ENCODE measurements at places on chromosomes 4 and X.

DNA sequence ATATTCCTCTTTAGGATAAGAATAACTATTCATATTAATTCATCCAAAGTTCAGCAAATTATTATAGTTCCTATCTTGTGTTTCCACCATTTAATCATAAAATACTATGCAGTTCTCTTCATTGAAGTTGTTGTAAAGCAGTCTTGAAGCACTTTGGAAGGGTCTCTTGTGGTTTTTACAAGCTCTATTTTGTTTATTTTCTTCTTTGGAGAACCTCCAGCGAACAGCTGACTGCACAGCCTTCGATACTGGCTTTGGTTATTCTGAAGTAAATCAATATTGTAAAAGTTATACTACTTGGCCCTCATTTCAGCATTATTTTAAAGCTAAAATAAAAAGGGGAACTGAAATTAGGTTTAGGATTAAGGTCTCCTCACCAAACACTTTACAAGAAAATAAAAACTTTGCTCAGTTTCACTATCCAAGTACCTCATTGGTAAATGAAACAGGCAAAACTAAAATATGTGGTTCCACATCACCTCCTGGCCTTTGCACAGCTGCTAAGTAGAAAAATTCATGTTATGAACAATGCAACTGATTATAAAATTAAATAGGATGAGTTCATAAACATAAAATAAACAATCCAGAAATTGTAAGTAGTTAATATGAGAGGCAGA lies 1629.2 kb upstream of the ADGRL3 start:
- DNase-seq: no peak

GRCh38 chr4:66351761-66352160 lies 681.5 kb upstream of the EPHA5 start:
- DNase-seq: no peak

- no peak for DNase-seq
Measured at GRCh38 chr4:2820216-2820982, 23.2 kb upstream of the ADD1 start.

DNA sequence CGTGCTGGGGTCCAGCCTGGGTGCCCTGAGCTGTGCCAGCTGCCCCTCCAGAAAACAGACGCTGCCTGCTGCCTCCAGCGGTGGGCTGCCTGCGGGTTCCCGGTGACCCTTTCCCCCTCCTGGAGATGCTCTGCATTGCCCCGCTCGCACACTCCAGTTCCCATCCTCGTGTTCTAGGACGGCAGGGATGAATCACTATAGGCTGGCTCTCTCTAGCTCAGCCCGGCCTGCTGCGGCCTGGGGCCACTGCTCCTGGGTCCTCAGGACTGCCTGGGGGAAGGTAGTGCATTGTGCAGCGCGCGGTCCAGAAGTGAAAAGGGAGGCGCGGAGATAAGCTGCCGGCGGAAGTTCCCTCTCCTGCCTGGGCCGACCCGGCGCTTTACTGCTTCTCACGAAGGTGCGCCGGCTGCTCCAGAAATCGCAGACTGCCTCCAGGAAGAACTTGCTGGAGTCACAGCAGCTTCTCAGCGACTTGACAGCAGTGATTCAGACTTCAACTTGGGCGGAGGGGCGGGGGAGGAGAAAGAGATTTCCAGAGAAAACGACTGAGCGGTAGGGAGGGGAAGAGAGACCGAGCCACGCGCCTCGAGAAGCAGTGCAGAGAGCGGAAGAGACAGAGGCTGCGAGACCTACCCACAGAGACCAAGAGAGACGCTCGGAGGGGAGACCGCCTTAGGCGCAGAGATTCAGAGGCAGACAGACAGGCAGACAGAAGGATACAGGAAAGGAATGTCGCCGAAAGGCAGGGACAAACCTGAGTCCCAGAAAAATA lies 6.7 kb upstream of the MSX1 start:
- DNase-seq: no peak

GRCh38 chr4:128060121-128060698 lies 902 bp upstream of the LARP1B start:
- no peak for DNase-seq

GRCh38 chrX:110277609-110278008 lies 40.3 kb downstream of the AMMECR1 start:
- DNase-seq: no peak

GRCh38 chrX:52363247-52363883 lies 5.5 kb upstream of the XAGE2 start:
- DNase-seq: no peak

GRCh38 chrX:15241301-15241700 lies 28.6 kb downstream of the ASB9 start:
- no peak for DNase-seq

- no peak for DNase-seq
Measured at GRCh38 chr4:123412700-123413512, 16.3 kb downstream of the SPRY1 start.

DNA sequence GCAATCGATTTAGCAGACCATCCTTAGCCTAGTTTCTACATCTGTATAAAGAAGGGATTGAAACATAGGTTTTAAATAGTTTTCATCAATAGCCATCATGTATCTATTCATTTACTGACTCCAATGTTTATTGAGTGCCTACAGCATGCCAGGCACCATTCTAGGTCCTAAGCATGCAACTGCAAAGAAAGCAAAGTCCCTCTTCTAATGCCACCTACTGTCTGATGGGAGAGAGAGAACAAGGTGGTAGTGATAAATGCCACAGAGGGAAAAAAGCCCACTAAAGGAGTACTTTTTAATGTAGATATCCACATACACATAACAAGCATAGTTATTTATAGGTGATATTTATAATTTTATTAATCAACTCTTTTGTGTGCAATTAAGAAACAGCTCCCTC lies 67.6 kb upstream of the PPARGC1A start:
- DNase-seq: no peak

DNA sequence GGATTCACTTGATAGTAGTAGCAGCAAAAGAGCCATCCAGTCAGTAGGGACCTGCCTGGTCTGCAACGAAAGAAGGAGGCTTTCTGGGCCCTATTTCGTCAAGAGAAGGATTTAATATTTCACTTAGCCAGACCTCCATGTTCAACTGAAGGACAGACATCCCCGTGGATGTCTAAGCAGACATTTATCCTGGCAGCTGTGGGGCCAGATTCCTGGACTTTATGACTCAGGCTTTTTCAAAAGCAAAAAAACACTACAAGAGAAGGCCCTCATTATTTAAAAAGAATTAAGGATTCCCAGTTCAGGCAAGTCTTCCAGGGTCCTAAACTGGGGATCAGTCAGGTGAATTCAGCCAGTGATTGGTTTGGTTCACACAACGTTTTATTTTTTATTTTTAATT lies 88.5 kb upstream of the TSPAN5 start:
- no peak for DNase-seq

DNA sequence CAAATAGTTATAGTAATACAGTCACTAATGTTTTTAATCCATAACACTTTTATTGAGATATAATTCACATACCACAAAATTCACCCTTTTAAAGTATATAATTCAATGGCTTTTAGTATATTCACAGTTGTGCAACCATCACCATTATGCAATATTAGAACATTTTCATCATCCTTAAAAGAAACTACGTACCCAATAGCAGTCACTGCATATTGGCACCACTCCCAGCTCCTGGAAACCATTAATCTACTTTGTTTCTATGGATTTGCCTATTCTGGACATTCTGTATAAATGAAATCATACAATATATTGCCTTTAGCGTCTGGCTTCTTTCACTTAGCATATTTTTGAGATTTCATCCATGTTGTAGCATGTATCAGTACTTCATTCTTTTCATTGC lies 99.3 kb downstream of the AMMECR1 start:
- DNase-seq: no peak

GRCh38 chr4:147498031-147498660 lies 17.2 kb downstream of the EDNRA start:
- DNase-seq: no peak

DNA sequence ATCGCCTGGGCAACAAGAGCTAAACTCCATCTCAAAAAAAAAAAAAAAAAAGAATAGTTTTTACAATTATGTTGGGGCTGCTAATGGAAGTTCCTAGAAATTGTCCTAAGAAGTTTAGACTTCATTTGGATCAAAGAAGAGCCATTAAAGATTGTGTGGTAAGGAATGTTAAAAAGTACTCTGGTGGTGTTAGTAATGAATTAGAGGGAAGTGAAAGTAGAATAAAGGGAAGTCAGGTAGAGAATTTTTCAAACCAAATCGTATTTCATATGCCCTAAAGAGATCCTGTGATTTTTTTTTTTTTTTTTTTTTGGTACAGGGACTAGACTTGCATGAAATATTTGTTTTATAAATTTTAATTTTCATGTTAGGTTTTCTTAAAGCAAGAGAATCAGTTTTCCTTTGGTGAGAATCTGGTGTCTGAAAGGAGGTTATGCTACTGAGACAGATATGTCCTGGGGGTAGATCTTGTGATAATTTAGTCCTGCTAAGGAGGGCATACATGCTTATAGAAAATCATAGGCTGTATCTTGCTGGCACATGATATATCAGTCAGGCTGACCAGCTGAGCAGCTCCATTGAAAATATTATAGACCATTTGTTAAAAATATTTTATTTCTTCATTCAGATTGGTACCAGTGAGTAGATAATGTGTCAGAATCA lies 10.7 kb downstream of the SEC24B start:
- no peak for DNase-seq

DNA sequence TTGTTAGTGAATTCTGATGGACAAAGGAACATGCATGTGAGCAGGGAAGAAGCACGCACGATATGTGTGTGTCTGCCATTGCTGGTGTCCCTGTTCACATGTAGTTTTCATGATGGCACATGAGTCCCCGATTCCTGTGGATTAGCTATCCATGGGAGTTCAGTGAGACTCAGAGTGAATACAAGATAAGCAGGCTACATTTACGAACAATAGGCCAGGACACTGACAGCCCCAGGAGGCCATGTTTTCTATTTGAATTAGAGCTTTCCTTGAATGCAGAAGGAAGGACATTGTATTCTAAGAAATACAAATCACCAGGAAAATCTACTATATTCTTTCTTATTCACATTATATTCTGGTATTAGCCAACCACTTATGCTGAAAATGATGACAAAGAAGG lies 171.4 kb downstream of the PPP1R2C start:
- DNase-seq: no peak

DNA sequence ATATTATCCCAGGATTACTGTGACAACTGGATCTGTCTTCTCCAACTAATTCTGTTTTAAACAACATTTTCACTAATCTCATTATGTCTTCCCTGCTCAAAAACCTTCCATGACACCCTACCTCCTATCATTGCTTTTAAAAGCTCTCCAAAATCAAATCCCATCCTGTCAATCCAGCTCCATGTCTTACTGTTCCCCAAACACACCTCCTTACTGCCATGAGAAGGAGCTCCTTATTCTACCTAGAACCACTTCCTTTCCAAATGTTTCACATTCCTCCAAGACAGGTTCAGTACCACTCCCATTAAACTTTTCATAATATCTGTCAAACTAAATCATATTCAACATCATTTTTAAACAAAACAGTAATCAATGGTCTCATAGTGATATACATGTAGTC lies 66.9 kb upstream of the WDR17 start:
- DNase-seq: no peak

GRCh38 chr4:44583393-44583792 lies 68.0 kb downstream of the YIPF7 start:
- DNase-seq: no peak

DNA sequence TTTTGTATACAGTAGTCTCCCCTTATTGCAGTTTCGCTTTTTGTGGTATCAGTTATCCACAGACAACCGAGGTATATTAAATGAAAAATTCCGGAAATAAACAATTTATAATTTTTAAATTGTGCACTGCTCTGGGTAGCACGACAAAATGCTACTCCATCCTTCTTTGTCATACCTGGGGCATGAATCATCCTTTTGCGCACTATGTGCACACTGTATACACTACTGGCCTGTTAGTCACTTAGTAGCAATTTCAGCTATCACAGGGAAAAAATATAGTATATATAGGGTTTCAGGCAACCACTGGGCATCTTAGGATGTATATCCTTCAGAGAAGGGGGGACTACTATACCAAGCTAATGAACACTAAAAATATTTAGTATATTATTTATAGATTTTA lies 198.8 kb upstream of the FAT4 start:
- DNase-seq: no peak

DNA sequence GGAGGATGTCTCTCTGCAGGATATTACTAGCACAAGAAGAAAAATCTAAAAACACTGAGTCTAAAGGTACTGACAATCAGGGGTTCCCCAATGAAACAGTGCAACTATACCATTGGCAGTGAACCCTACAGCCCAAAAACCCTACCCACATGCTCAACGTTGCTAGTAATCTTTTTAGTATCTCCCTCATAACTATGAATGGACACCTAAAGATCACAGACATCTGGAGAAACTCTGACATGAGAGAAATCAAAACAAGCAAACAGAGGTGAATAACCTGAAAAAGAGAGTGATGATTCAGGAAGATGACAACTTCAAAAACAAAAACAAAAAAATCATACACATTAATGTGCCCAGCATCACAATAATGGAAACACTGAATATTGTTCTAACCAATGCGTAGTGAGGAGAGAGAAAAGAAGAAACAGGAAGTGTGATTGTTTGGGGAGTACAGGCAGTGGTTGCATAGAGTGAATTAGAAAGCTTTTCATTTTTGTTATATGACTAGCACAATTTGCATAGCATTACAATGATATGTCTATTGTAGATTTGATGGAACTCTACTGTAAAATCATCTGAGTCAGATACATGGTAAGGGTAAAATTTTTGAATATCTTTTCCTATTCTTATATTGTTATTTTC lies 78.9 kb upstream of the FMR1 start:
- no peak for DNase-seq

- DNase-seq: no peak
Measured at GRCh38 chrX:120299928-120300327, 11.3 kb downstream of the TMEM255A start.

DNA sequence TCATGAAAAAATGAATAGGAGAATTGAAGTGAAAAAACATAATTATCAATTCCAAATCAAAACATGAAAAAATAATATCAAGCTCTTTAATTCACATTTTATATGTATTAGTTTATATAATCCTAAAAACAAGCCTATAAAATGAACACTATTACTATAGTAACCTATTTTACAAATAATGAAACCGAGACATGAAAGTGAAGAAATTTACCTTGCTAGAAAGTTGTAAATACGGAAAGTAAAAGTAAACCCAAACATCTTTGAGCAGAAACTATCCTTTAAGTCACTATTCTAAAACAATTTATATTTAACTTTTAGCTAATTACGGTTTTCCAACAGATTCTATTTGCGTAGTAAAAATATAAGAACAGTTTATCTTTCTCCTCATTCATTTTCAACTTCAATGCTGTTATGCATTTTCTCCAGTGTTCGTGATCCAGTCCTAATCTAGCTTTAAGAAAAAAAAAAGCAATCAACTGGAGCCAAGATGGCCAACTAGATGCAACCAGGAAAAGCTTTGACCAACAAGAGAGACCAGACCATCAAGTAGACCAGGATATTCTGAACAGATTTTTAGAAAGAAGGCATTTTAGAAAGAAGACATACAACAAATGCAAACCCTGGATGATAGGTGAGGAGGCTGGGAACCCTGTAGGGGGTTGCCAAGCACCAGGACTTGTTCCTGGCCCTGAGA lies 67.0 kb downstream of the DDX53 start:
- no peak for DNase-seq

- no peak for DNase-seq
Measured at GRCh38 chrX:102604327-102604726, 5.0 kb downstream of the ARMCX5 start.

GRCh38 chrX:133838761-133839676 lies 146.4 kb downstream of the GPC3 start:
- peak; percentile 51 for DNase-seq
